ENCODE measurements at places on chromosomes 7 and 10.

- peak; percentile 75 for ATAC-seq
These were observed 11.9 kb downstream of the HNRNPF start for GRCh38 chr10:43396928-43397624.

DNA sequence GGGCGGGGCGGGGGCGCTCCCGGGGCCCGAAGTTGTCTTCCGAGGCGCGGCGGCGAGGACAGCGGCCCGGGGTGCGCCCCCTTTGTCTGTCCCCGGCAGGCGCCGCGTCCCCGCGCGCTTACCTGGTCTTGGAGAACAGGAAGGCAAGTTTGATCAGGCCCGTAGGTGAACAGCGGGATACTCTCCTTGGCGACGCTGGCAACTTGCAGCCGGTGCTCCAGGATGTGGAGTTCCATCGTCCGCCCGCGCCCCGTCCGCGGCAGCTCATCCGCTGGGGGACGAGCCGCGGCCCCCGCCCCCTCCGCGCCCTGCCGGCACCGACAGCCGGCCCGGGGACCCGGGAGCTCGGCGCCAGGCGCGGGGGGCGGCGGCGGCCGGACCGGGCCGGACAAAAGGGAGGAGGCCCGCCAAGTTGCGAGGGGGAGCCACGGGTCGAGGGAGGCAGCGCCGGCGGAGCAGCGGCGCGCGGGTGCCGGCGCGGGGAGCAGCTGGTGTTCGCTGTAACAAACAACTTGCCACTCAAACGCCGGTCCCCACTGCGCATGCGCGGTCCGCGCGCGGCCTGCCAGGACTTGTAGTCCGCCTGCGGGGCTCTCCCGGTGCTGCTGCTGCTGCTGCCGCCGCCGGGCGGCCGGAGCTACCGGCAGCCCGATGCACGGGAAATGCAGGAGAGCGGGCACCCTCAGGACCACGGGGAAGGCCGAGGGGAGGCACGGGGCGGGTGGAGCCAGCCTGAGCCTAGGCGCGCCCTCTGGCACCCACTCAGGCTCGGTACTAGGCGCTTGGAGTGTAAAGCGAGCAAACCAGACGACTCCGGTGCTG lies 35.6 kb upstream of the SPDYE3 start:
- peak; percentile 96 for ATAC-seq

DNA sequence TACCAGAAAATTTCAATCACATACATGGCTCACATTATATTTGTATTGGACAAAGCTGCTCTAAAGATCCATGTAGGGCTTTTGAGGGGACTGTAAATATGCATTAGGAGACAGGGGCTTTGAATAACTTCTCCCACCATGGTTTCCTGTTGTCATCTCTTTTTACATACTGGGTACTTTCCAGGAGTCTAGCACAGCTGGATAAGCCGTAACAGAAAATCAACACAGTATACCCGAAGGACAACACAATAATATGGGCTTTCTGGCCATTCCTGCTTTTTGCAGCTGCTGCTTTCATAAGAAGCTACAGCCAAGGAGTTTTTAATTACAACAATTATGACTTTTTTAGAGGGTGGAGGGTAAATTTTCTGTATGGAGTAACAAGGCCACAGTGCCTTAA lies 63.4 kb upstream of the SRPK2 start:
- ATAC-seq: no peak

DNA sequence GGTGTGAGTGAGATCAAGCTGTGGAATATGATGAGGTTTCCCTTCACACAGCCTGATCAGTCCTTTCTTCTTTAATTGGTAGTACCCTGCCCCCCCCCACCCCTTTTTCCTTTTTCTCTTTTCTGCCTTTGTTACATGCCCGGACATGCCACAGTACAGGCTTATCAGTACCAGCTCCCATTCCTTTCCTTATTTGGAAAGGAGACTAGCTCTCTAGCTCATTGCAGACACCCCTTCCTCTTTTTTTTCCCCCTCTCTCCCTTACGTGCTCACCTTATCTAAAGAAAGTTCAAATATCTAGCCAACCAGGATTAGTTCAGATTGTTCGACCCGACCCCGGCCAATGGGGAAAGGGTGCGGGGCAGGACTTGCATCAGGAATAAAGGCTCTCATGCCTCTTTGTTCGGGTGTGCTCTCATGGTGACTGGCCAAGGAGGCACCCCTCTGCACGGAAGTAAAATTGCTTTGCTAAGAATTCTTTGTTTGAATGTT lies 230.4 kb downstream of the ACTR3B start:
- ATAC-seq: no peak

DNA sequence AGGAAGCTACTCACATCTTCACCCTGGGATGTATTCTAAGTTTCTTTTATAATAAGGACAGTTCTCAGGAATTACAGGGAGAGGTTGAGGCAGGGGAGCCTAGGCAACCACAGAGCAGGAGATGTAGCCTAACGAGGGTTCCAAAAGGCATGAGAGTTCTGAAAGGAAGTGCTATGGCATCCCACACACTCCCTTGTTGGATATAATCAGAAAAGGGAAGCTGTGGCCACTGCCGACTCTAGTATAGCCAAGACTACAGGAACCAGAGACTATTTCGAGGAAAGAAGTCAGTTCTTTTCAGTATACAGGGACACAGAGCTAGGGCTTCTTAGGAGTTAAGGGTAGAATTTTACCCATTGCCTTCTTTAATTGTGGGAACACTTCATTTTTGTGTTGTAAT lies 11.0 kb downstream of the PRR15 start:
- ATAC-seq: no peak

DNA sequence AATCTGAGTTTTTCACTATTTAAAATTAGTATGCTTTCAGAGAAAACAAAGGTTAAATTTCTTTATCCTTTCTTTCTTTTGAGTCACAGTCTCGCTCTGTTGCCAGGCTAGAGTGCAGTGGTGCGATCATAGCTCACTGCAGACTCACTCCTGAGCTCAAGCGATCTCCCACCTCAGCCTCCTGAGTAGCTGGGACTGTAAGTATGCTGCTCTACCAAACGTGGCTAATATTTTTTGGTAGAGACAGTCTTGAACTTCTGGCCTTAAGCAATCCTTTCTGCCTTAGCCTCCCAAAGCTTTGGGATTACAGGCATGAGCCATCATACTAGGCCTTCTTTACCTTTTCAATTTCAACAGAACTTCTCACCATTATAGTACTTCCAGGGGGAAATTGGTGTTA lies 113.7 kb downstream of the TRIM24 start:
- no peak for ATAC-seq

GRCh38 chr10:24674892-24675632 lies 48.6 kb downstream of the ARHGAP21 start:
- ATAC-seq: peak; percentile 53

DNA sequence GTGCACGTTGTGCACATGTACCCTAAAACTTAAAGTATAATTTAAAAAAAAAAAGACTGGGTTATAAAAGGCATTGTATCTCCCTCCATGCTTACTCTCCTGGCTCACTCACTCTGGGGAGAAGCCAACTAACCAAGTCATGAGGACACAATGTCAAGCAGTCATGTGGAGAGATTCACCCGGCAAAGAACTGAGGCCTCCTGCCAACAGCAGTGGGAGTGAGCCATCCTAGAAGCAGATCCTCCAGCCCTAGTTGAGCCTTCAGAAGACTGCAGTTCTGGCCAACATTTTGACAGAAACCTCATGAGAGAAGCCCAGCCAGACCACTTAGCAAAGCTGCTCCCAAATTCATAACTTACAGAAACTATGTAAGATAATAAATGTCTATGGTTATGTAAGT lies 521.7 kb upstream of the FZD8 start:
- ATAC-seq: no peak

DNA sequence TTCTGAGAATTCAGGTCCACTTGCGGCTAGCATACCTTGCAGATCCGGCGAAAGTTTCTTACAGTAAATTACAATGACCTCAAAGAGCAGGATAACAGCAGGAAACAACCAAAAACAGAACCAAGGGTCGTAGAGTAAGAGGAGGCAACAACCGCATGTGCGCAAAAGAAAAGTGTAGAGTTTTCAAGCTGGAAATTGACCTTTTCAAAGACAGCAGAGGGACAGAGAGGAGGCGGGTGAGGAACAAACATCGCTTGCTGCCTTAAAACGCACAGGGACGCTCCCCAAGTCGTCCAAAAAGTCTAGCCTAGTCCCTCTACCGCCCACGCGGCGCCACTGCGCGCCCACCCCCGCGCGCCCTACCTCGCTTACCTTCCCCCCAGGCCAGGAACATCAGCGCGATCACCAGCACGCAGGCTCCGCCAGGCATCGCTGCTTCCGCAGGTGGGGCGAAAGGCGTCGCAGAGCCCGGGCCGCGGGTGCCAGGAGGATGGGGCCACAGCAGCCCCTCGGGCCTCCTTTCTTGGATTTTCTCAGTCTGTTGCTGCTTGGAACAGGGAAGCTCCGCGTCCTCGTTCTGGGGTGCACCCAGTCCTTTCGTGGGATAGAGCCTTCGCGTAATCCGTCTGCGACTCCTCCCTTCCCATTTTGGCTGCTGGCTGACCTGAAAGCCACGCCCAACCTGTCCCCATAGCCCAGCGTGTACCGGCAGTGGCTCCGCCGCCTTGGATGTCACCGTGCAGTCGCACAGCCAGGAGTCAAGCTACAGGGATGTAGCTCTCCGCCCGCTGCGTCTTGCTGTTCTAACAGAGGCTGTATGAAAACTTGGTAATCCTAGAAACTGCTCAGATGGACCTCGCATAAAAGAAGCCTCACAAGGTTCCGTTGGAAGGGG lies at the start of gene VWDE:
TSS of gene VWDE (minus strand) at position 579 of the 895 bp plus-strand sequence. CDS start at position 430, 149 bp downstream.
- peak; percentile 73 for ATAC-seq

DNA sequence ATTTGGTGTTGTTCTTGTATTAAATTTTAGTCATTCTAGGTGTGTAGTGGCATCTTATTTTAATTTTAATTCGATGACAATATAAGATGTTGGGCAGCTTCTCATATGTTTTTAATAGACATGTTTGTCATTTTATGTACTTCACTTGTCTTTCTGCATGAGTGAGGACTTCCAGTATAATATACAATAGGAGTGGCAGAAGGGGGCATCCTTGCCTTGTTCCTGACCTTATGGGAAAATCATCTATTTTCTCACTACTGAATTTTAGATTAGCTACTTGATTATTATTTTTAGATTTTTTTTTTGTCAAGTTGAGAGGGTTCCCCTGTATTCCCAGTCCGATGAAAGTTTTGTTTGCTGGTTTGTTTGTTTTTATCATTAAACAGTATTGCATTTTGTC lies 495.2 kb upstream of the GRM3 start:
- no peak for ATAC-seq

DNA sequence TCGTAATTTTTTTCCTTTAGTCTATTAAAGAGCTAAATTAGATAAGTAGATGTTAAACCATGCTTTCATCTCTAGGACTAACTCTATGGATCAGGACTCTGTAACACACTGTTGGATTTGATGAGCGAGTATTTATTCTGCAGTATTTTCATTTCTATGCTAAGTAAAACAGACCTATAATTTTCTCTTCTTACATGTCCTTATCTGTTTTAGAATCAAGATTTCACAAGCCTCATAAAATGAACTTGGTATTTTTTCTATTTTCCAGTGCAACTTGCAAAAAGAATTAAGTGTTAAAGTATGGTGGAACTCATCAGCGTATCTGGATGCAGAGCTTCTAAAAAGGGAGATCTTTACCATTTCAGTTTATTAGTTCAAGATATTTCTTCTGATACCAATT lies 2.4 kb downstream of the CACUL1 start:
- ATAC-seq: no peak

GRCh38 chr7:103048833-103049232 lies 25.8 kb downstream of the FBXL13 start:
- no peak for ATAC-seq

GRCh38 chr10:32210306-32211045 lies 136.5 kb downstream of the EPC1 start:
- ATAC-seq: no peak

DNA sequence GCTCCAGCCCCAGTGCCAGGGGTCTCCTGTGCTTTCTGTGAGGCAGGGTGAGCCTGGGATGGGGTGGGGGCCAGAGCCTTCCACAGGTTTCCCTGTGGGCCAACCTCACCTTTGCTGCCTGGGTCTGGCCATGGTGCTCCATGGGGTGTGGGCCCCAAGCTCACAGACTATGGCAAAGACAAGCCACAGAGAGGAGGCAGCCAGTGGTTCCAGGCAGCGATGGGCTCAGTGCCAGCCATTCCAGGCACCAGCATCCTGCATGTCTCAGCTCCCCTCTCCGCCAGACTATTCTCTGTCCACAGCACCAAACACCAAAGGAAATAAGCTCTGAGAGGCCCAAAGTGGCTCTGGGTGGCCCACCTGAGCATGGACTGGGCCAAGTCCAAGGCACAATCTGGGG lies 133.5 kb downstream of the PTPN20 start:
- no peak for ATAC-seq

DNA sequence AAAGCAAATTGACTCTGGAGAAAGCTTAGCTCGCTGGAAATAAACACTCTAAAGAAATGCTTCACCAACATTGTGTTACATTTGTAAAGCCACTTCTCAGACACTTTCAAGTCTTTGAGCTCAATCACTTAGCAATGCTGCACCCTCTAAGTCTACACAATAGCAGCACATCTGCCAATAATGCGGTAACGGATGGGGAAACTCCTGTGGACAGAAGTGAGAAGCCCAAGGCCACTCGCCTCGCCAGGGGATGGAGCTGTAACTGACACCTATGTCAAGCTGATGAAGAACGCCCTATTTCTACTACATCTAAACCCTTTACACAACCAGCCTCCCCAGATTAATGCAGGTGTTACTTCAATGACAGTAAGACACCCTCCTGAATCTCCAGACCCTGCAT lies 167.7 kb downstream of the SFMBT2 start:
- no peak for ATAC-seq

DNA sequence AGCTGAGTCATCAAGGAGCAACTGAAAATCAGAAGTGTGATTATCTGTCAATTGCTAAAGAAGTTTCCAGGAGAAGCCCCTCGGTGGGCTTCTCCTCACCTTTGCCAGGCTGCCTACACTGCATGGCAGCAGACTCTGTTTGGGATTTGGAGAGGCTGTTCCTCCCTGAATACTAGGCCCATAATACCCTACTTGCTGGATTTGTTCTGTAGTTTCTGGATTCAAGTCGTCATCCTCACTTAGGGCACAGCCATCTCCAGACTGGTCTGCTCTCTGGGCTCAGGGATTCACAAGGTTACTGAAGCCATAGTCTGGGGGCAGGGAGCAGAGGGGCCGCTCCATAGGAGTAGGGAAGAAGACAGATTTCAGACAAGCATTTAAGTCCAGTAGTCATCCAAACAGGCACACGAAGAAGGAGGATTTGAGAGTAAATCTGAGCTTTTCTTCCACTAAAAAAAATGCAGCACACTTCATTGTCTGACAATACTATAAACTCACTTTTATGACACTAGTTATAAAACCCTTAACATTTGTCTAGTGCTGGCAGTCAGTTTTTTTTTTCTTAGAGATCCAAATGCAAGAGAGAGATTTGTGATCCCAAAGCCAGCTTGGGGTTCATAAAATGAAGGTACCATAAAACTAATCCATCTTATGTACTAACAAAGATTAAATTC lies 723.3 kb downstream of the GRID1 start:
- ATAC-seq: no peak

GRCh38 chr7:1193593-1194424 lies 33.8 kb upstream of the ZFAND2A start:
- peak; percentile 35 for ATAC-seq

DNA sequence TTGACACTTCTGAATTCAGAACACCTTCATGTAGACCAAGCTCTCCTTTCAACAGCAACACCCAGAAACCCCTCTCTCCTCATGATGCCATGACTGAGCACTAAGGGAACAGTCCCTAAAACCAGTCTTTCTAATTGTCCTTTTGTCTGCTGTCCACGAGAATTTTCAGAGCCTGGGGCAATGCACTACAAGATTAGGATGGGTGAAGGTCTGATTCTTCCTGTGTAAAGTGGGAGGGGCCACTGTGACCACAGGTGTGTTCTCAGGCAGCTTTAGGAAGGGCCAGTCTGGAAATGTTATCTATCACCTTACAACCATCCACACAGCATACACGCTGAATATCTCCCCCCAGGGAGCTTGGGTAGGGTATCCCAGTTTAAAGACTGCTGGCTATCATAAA lies 7.9 kb downstream of the PAXIP1 start:
- no peak for ATAC-seq
